ENCODE measurements at places on chromosomes 2 and 18.

DNA sequence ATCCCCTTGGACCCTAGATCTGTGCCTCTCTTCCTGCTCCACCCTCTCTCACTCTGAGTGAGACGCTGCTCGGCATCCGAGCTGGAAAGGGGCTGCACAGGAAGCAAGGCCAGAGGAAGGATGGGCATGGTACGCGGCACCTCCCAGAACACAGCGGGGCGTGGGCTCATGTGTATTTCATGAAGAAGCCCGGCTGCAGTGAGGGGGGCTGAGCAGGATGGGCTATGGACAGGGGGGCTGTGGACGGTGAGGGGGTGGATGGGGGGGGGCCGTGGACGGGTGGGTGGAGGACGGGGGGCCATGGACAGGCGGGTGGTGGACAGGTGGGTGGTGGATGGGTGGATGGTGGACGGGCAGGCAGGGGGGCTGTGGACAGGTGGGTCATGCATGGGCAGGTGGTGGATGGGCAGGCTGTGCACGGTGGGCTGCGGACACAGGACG, 28.5 kb downstream of the SLC66A2 start:
- no peak for DNase-seq

- DNase-seq = peak; percentile 95
Observed at GRCh38 chr2:190468814-190469569, 60.8 kb downstream of the MFSD6 start.

DNA sequence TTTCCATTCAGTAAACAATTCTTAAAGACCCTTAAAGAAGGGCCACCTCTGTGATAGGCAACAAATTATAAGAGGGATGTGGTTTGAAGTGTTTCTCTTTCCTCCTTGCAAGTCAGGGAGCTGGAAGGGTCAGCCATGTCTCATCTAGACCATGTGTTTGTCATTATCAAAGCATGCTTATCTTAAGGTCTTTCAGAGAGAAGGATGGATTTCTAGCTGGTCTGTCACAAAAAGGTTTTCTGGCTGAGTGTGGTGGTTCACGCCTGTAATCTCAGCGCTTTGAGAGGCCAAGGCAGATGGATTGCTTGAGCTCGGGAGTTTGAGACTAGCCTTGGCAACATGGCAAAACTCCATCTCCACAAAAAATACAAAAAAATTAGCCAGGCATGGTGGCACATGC, 59.2 kb upstream of the PEX13 start:
- DNase-seq = no peak

DNA sequence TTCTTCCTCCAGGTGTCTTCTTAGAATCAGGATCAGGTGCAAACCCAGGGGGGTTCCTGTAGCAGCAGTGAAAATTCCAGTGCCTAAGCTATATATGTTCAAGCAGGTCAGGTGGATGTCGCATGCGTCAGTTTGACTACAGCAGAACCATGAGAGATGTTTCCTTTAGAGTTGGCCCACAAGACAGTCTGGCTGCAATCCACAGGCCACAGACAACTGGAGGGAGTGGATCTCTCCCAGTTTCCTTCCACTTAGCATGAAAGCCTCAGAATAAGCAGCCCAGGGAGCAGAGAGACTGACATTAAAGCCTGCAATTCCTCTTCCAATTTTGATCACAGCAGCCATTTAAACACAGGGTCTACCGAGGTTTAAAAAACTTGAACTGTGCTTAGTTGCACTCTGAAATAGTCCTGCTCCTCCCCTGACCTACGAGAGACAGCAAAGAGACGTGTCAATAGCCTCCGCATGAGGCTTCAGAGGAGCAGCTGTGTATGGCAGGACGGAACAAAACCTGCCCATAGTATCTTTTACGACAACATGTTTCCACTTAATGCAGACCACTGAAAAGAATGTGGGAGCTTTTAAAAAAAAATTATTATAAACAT, 988 bp upstream of the KCNE4 start:
- DNase-seq = no peak

GRCh38 chr2:69062307-69062962, 49.5 kb downstream of the ANTXR1 start:
- DNase-seq = no peak

DNA sequence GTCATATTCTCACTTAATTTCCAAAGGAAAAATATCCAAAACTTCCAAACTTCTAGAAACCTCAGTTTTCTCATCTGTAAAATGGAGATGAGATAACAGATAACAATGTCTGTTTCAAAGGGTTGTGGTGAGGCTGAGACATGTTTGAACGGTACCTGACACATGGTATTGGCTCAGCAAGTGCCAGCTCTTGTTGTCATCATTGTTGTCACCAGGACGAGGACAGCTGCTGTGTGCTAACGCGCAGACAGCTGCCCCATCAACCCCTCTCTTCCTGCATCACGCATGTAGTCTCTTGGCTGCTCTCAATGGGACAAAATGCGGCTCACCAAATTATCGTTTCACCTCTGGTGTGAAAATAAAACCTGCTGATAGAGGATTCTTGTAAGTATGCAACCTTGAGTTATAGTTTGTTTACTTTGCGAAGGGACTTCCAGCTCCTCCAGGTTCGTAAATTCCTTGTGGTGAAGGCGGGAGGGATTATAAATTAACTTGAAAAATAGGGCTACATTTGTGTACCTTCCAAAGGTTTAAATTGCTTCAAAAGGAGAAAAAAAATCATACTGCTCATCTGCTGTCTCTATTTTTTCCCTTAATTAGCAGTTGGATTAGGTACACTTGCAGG, 605.4 kb downstream of the BCL11A start:
- no peak for DNase-seq

- no peak for DNase-seq
Observed at GRCh38 chr2:6310256-6311215, 555.2 kb downstream of the CMPK2 start.

DNA sequence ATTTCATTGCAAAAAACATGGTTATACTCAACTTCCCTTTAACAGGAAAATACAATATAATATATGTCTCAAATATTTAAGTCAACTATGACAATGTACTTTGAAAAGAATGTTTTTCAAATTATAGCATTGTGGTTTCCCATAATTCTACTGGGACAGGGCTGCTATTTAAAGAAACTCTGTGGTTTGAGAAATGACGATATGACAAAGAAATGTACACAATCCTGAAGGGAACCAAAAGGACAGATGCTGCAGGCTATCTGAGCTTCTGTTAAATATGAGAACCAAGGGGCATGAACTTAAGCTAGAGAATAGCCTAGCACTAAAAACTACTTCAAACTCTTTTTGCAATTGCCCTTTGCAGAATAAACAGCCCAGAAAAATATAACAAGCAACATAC, 415.9 kb downstream of the GRB14 start:
- peak; percentile 12 for DNase-seq

- DNase-seq = peak; percentile 34
Observed at GRCh38 chr2:85804583-85804982, 50.8 kb downstream of the ATOH8 start.

DNA sequence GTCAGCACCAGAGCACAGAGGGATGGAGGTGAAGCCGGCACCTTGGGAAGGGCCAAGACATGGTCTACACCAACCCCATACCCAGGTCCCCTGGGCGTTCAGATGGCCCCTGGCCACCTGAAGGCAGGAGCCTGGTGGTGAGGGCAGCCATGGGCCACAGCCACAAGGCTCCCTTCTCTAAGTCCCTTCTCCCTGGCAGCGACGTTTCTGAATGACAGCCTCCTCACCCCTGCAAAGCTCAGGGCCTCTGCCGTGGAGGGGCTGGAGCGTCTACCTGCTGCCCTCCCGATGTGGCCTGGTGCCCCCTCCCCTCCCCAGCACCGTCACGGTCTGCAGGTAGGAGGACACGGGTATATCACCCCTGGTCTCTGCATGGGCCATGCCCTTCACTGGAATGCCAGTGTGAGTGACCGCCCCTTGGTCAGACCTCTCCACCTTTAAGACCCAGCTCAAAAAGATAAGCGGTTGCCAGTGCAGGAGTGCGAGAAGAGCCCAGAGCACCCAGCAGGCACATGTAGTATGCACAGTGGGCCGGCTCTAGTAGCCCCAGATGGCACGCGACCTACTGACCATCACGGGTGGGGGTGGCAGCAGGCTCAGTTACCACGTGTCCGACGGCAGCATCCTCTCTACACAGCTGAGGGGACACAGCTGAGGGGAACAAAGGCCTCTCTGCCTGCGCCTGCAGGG, 46.6 kb downstream of the HS6ST1 start:
- DNase-seq = no peak

DNA sequence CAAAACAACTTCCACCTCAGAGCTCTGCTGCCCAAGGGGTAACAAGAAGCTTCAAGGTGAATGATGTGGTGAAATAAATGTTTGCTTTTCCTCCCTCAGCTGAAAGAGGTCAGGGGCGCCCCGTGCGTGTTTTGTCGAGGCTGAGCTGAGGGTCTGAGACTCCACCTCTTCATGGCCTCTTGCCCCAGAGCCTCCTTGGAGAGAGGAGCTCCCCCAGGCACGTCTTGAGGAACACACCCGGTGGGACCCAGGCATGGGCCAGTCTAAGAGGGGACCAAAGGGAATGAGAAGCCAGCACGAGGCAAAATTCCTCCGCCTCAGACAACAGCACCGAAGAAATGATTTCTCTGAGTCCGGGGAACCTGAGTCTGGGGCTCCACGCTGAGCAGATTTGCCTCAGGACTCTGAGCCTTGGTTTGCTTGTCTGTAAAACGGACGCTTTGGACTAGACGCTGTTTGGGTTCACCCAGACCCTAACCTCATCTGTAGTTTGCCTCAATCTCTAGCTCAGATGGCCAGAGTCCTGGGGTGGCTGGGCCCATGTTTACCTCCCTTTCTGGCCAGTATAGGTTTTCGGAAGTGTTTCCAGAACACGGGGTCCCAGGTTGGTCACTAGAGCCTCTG, 56.4 kb upstream of the ODC1 start:
- no peak for DNase-seq

GRCh38 chr2:127891811-127892210, 6.1 kb upstream of the AMMECR1L start:
- no peak for DNase-seq

DNA sequence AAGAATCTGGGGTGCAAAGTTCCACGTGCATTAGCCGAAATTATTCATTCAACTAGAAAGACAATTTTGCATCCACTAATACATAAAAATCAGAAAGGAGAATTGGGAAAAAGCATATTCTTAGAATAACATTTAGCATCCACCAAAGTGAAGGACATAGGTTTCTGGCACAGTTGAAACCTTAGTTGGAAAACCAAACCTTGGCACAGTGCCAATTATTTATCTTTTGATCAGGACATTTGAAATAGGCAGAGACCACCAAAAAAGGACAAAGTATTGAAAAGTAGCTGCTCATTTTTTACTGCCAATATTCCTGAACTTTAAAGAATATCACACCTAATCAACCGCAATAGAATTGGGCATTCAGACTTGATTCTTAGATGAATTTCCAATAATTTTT, 25.5 kb upstream of the NFU1 start:
- no peak for DNase-seq

GRCh38 chr2:38068234-38068633, 7.7 kb downstream of the CYP1B1 start:
- DNase-seq = no peak
